ENCODE measurements at places on chromosomes 4 and X.

GRCh38 chr4:162700815-162701361 lies 465.8 kb downstream of the NAF1 start:
- no peak for DNase-seq

GRCh38 chr4:169014586-169014985 lies 4.5 kb upstream of the CBR4 start:
- DNase-seq, result no peak

DNA sequence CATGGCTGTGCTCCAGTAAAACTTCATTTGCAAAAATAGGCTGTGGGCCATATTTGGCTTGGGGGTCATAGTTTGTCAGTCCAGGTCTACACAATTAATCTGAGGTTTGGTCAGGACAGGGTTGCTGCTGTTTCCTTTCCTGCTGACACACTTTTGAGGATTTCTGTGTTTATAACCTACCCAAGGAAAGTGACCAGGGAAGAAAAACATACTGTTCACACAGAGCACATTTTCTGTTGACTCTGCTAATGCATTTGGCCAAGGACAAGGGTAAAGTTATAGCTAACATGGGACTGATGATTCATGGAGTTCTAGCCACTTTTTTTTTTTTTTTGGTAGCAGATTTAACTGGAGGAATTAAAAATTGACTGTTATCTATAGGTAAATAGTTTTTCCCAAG lies 43.9 kb upstream of the GEMIN8 start:
- no peak for DNase-seq

DNA sequence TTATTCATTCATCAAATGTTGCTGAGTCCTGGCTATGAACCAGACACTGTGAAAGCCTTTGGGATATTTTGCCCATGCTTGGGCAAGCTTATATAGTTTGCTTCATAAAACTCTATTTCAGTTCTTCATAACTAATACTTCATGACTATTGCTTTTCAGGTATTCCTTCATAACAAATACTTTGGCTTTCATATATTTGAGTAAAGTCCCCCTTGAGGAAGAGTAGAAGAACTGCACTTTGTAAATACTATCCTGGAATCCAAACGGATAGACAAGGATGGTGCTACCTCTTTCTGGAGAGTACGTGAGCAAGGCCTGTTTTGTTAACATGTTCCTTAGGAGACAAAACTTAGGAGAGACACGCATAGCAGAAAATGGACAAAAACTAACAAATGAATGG lies 1.7 kb upstream of the AFP start:
- DNase-seq, result no peak

GRCh38 chr4:10295301-10295700 lies 161.9 kb downstream of the ZNF518B start:
- DNase-seq, result no peak

- peak; percentile 92 for DNase-seq
These were observed 234.7 kb downstream of the OR13H1 start for GRCh38 chrX:131778269-131779218.

- no peak for DNase-seq
These were observed 70.7 kb downstream of the UGT2A2 start for GRCh38 chr4:69568787-69569186.

DNA sequence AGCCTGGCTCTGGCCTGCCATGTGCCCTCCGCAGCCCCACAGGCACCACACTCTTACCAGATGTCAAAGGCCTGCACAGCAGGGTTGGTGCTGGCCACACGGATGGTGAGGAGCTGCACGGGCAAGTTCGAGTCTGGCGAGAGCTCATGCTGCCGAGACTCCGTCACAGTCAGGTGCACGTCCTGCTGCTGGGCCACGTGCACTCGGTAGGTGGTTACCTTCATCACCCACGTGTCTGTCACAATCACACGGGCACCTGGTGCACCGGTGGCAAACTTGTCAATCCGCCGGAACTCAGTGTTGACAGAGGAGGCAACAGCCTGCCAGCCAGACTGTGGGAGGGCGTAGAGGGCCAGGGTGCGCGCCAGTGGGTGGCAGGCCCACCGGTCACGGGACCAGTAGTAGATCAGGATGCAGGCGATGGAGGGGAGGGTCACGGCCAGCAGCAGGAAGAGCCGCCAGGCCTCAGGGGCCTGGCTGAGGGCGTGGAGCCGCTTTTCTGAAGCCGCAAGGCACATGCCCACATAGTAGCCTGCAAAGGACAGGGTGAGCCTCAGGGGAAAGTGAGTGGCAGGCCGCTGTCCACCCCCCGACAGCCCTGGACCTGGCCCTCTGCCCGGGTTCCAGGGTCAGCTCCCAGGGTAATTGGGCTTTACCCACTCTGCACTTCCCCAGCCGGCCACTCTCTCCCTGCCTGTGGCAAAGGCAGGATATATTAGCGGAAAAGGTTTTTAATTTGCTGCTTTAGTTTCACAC lies 2.9 kb downstream of the TMEM129 start:
- no peak for DNase-seq

DNA sequence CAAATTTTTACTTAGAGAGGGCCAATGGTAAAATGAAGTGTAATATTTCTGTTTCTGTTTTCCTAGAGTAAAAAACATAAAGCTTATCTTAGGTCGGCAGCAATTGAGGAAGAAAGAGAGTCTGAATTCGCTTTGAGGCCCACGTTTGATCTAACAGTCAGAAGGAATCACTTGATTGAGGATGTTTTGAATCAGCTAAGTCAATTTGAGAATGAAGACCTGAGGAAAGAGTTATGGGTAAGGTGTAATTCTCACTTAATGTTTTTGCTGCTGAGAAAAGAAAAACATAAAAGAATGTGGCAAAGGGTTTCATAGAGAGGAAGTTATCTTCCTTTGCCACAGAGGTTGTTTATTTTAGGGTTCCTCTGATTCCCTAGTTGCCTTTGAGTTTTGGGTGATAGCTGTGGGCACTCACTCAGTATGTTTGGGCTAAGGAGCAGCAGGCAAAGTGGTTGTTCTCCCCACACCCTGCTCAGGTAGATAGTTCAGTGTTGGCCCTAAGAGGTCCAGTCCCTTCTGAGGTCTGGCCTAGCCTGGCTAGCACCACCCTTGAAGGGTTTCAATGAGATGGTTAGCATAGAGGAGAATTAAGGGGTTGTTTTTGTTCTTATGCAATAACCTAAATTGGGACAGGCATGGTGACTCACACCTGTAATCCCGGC lies 32.3 kb downstream of the HERC5 start:
- DNase-seq, result no peak

DNA sequence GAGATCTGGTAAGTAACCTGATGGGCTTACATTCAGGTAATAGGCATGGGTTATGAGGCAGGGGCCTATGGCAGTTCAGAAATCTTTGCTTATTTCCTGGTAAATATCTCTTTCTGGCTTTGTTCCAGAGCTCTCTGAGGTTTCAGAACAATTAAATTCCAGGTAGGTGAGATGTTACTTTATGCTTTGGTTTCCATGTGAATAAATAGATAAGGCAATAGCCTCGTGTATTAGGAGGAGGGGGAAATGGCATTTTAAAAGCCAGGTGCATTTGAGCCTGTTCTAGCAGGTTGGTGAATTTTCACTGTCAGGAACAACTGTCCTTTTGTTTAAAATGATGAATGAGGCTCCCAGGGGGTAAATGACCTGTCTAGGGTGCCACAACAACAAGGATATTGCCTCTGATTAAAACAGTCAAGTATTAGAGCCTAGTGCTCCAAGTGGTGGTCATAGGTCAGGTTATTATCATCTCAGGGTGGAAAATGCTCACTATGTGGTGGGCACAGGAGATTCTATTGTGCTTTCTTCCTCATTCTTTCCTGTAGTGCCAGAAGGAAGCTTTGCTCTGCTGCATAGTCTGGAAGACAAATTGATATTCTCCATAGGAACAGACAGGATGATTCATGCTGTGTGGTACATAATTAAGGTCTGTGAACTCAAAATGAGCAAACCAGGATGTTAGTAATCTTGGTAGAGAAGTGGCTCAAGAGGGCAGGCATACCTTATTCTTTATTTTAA lies 296.2 kb downstream of the INPP4B start:
- no peak for DNase-seq

DNA sequence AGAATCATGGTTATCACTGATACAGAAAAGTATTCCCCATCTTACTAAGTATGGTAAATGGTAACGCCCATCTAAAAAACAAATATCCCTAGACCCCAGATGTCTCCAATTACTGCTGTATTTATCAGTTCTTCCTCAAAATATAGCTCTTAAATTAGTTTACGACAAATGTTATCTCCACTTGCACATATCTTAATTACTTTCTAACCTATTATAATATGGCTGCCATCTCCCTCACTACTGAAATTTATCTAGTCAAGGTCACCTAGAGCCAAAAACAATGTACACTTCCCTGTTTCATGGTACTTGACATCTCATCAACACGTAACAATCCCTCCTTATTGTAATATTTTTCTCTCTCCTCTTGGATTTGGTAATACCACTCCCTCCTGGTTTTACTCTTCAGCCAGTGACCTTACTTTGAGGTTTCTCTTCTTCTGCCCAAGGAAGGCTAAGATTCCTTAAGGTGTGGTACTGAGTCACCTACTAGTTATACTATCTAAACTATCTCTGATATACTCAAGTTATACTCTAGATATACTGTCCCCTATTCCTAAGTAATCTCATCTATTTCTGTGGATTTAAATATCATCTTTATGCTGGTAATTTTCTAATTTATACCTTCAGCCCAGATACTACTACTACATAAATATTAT lies 8.6 kb downstream of the LCORL start:
- no peak for DNase-seq

DNA sequence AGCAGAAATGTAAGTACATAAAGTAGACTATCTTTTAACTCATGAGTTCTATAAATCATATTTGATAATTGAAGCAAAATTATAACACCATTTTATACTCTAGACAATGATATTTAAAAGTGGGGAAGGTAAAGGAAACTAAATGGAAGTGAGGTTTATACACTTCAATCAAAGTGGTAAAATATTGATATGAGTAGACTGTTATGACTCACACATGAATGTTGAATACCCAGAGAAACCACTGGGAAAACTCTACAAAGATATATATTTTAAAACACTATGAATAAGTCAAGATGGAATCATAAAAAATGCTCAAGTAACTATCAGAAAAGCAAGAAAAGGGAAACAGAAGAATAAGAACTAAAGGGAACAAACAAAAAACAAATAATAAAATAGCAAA lies 8.4 kb downstream of the VSIG1 start:
- DNase-seq, result no peak

GRCh38 chrX:31179203-31179602 lies 107.4 kb upstream of the FTHL17 start:
- no peak for DNase-seq

DNA sequence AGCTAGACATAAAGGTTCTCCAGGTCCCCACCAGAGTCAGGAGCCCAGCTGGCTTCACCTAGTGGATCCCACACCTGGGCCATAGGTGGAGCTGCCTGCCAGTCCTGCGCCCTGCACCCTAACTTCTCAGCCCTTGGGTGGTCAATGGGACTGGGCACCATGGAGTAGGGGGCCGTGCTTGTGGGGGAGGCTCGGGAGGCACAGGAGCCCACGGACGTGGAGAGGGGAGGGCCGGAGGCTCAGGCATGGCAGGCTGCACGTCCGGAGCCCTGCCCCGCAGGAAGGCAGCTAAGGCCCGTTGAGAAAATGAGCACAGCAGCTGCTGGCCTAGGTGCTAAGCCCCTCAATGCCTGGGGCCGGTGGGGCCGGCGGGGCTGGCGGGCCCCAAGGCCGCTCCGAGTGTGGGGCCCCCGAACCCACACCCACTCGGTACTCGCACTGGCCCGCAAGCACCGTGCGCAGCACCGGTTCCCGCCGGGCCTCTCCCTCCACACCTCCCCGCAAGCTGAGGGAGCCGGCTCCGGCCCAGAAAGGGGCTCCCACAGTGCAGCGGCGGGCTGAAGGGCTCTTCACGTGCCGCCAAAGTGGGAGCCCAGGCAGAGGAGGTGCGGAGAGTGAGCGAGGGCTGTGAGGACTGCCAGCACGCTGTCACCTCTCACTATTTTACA lies 291.1 kb downstream of the KLHL4 start:
- no peak for DNase-seq

GRCh38 chr4:38132107-38132673 lies 172.0 kb downstream of the PTTG2 start:
- peak; percentile 85 for DNase-seq

DNA sequence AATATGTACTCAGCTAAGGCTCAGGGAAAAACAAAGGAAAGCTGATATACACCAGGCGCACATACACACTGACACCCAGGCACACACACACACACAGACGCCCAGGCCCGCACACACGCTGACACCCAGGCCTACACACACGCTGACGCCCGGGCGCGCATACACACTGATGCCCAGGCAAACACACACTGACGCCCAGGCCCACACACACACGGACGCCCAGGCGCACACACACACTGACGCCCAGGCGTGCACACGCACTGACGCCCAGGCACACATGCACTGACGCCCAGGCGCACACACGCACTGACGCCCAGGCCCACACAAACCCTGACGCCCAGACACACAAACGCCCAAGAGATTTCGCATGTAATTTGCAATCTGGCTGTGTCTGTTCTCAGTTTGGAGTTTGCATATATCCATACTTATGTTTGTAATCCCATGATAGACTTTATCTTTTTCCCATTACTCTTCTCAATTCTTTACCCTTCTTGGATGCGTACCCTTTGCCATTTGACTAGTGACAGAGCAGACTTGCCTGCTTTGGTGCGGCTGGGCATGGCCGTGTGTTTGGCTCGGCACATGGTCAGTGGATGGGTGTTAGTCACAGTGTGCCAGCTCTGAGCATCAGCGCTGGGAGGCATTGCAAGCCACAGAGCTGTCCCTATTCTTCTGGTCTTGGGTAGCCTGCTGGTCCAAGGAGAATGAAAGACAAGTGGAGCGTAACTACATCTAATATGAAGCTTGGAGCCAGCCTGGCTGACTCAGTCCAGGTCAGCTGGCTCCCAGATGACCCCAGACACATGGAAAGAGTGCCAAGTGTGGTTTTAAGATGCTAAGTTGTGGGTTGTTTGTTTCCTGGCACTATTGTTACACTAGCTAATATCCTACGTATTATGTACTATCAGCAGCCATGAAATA lies 632.4 kb upstream of the ZFP42 start:
- DNase-seq, result no peak

DNA sequence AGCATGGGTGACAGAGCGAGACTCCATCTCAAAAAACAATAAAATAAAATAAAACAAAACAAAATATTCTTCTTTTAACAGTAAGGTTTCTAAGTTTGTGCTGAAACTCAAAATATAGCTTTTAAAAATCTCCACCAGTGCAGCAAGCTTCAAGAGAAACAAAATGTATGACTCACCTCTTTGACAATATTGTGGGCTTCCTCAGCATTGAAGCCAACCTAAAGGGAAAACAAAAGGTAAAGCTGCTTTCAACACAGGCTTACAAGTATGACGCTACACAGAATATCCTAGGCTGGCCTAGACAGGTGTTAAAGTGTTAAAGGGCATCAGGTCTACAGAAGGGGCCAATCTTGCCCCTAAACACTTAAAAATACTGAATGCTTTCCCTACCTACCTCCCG lies 1.2 kb downstream of the DYNLT3 start:
- no peak for DNase-seq

GRCh38 chr4:112514647-112515197 lies 1.3 kb downstream of the NEUROG2 start:
- peak; percentile 49 for DNase-seq
